ENCODE measurements at places on chromosomes 11 and 22. TPM values are rescaled to one million over a fixed set of nuclear protein-coding genes. Genes with fewer than 3 reads are reported as not detected.

DNA sequence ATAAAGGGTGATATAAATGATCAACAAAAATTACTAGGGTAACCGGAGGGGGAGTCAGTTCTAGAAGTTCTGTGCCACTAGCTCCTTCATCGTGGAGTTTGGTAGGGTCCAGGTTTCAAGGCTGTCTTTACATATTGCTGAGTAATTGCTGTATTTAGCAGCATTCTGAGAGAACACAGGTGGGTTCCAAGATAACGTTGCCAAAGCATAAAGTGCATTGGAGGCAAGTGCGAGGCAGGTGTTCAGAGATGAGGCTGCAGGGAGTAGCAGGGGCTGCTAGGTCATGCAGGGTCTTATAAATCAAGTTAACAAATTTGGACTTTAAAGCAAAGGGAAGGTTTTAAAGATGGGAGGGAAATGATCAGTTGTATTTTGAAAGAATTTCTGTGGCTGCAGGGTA is 17.8 kb downstream of the SGSM3 start:
- H3K36me3 ChIP-seq = no peaks in the 10 kb centered on the region
- DNase-seq = no peak
- no peaks in the 10 kb centered on the region for H3K27me3 ChIP-seq
- H3K27ac ChIP-seq = no peak overlapping the region

CRYBA4 gene
- total RNA-seq = not detected

OR4A16 gene
- not detected for total RNA-seq

- H3K36me3 ChIP-seq = peaks cover 32% of the 10 kb centered on the region
- no peak for DNase-seq
- H3K4me1 ChIP-seq = peaks cover 10% of the 10 kb centered on the region
- H3K27ac ChIP-seq = no peak overlapping the region
- no peaks in the 10 kb centered on the region for H3K27me3 ChIP-seq
Measured at GRCh38 chr11:36487619-36488018, 22.5 kb downstream of the TRAF6 start.

DNA sequence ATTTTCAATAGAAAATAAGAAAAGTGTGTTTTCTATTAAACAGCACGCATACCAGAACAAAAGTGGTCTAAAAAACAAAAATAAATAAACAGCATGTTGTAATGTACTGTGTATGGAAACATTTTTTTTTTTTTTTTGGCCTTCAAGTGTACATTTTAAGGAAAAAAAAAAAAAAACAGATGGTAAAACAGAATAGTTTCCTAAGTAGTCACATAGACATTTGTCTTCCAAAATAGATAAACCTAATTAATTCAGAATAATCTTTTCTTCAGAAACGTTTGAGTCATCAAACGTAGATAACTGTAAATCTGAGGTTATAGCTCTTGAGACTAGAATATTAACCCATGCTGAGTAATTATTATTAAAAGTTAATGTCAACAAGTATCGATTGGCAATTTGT is 396 bp upstream of the CFAP300 start:
- H3K36me3 ChIP-seq = no peaks in the 10 kb centered on the region
- DNase-seq = no peak
- peak overlapping the region; percentile 66 for H3K27ac ChIP-seq

BBOX1 gene
- 53.0 TPM for total RNA-seq

ADAMTS8 gene
- 1.5 TPM for total RNA-seq

CYTH4 gene
- total RNA-seq = 16.2 TPM

GRCh38 chr11:72629266-72629665 is 45.0 kb downstream of the PDE2A start:
- H3K4me1 ChIP-seq = peaks cover 30% of the 10 kb centered on the region
- no peaks in the 10 kb centered on the region for H3K27me3 ChIP-seq
- H3K27ac ChIP-seq = no peak overlapping the region
- no peaks in the 10 kb centered on the region for H3K36me3 ChIP-seq

IGF2 gene
- total RNA-seq = 56.5 TPM

C11orf87 gene
- total RNA-seq = not detected

GRCh38 chr11:28636566-28636965 is 528.4 kb downstream of the METTL15 start:
- no peaks in the 10 kb centered on the region for H3K27me3 ChIP-seq
- H3K27ac ChIP-seq = no peak overlapping the region
- no peak for DNase-seq
- no peaks in the 10 kb centered on the region for H3K4me1 ChIP-seq
- no peaks in the 10 kb centered on the region for H3K36me3 ChIP-seq

DNA sequence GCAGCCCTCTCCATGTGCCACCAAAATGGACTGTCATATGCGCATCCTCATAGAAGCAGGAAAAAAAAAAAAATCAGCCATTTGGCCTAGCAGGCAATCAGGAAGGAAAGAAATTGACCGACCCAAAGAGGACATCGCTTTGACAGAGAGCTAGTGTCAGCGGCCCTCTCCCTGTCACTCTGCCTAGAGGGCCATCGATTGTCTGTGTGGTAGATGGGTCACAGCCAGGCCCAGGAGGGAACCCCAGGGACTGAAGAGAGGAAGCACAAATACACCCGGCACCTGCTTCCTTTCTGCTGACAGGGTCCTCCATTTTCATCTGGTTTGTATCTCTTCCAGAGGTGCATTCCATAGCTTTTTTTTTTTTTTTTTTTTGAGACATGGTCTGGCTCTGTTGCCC is 21.8 kb downstream of the VPS37C start:
- H3K36me3 ChIP-seq = no peaks in the 10 kb centered on the region
- DNase-seq = no peak
- no peak overlapping the region for H3K4me3 ChIP-seq
- H3K27me3 ChIP-seq = no peaks in the 10 kb centered on the region
- no peak overlapping the region for H3K27ac ChIP-seq
- peaks cover 30% of the 10 kb centered on the region for H3K4me1 ChIP-seq

- H3K27me3 ChIP-seq = no peaks in the 10 kb centered on the region
- H3K36me3 ChIP-seq = no peaks in the 10 kb centered on the region
- peaks cover 41% of the 10 kb centered on the region for H3K4me1 ChIP-seq
- DNase-seq = peak; percentile 94
- H3K27ac ChIP-seq = peak within 1 kb of the TSS; percentile 96
Measured at GRCh38 chr11:3840870-3841425, at the start of gene RHOG. RHOG (minus strand) TSS chr11:3840959; CDS start chr11:3828138, 12,821 bp downstream.

DNA sequence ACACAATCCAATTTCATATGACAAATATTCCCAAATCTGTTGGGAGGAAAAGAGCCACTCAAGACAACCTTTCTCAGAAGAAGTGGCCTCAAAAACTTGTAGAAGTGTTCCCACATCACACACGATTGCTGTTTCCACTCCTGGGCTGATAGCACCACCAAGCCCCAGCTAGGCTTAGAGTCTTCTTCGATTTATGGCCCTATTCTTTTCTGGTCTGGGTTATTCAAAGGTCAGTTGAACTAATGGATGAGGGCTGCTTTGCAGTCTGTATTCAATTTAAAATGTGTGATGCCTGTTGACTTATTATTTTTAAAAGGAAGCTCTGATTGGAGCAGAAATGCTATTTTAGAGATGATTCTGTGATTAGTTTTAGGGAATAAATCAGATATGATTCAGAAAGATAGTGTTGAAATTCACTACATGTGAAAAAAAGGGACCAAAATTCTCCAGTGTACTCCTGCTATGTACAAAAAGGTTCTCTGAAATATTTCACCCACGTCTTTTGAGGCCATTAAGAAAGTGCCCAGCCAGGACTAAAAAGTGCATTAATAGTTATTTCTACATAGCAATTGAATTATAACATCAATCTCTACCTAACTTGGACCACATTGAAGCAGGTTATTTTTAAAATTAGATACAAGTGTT is 57.3 kb upstream of the SPON1 start:
- no peaks in the 10 kb centered on the region for H3K27me3 ChIP-seq
- H3K4me3 ChIP-seq = no peak overlapping the region
- no peak for DNase-seq
- H3K36me3 ChIP-seq = no peaks in the 10 kb centered on the region

ANO5 gene
- total RNA-seq = 1.2 TPM

DNA sequence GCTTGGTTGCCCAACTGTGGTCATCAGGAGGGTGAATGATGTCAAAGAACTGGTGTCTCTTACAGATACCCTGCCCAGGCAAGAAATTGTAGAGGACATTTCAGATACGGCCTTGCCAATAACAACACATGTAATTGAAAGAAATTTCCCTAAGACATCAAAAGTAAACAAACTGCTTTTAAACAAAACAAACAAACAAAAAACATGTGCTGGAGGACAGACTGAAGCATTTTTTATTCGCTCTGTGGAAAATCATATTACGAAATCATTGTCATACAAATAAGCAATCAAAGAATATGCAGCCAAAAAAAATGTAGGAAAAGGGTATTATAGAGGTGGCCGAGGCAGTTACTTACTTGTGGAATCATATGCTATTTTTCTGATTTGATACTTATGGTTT is 52.1 kb upstream of the MYEOV start:
- H3K27me3 ChIP-seq = no peaks in the 10 kb centered on the region
- no peaks in the 10 kb centered on the region for H3K36me3 ChIP-seq
- DNase-seq = no peak

DNA sequence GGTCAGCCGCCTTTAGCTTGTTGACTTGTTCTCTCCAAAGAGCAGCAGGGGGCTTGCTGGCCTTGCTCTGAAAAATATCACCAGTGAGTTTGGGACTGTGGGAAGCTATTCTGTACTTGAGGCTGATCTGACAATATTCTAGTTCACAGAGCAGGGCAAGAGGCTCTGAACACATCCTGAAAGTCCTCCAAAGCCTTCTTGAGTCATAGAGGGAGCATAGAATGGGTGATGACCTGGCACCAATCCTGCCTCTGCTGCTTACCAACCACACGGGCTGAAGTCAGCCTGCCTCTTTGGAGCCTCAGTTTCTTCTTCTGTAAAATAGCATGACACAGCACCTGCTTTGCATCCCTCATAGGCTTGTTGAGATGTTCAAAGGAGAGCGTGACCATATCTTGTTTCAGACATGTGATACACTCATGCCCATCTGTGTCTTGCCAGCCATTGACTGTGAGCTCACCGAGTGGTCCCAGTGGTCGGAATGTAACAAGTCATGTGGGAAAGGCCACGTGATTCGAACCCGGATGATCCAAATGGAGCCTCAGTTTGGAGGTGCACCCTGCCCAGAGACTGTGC is 96.6 kb downstream of the RRAS2 start:
- no peaks in the 10 kb centered on the region for H3K4me1 ChIP-seq
- no peak overlapping the region for H3K27ac ChIP-seq
- H3K36me3 ChIP-seq = no peaks in the 10 kb centered on the region
- no peak overlapping the region for H3K4me3 ChIP-seq
- DNase-seq = no peak

DNA sequence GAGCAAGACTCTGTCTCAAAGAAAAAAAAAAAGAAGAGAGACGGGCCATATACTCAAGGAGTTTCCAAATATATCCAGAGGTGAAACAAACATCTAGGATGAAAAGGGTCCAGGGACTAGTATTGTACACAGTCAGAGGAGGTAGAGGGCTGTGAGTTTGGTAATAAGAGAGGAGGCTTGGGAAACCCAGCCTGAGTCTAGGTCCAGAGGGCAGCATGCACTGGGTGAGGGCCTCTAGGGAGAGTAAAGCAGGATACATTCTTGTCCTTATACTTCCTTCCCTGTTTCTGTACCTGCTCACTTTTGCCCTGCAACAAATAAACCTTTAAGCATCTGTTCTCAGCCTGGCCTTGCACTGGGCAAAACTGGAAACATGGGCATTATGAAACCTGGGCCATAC is 31.5 kb downstream of the STIM1 start:
- H3K4me1 ChIP-seq = peaks cover 13% of the 10 kb centered on the region
- no peak overlapping the region for H3K4me3 ChIP-seq
- no peaks in the 10 kb centered on the region for H3K27me3 ChIP-seq
- H3K36me3 ChIP-seq = no peaks in the 10 kb centered on the region

GRCh38 chr22:24380220-24380904 is 47.0 kb upstream of the ADORA2A start:
- no peaks in the 10 kb centered on the region for H3K4me1 ChIP-seq
- H3K27ac ChIP-seq = no peak overlapping the region
- H3K27me3 ChIP-seq = no peaks in the 10 kb centered on the region
- DNase-seq = no peak

KRTAP5-11 gene
- total RNA-seq = not detected

GRCh38 chr11:36743039-36743438 is 145.0 kb upstream of the RAG2 start:
- no peak overlapping the region for H3K27ac ChIP-seq
- H3K27me3 ChIP-seq = no peaks in the 10 kb centered on the region
- no peak for DNase-seq
- no peaks in the 10 kb centered on the region for H3K4me1 ChIP-seq
- no peak overlapping the region for H3K4me3 ChIP-seq

SLC22A9 gene
- not detected for total RNA-seq

DNA sequence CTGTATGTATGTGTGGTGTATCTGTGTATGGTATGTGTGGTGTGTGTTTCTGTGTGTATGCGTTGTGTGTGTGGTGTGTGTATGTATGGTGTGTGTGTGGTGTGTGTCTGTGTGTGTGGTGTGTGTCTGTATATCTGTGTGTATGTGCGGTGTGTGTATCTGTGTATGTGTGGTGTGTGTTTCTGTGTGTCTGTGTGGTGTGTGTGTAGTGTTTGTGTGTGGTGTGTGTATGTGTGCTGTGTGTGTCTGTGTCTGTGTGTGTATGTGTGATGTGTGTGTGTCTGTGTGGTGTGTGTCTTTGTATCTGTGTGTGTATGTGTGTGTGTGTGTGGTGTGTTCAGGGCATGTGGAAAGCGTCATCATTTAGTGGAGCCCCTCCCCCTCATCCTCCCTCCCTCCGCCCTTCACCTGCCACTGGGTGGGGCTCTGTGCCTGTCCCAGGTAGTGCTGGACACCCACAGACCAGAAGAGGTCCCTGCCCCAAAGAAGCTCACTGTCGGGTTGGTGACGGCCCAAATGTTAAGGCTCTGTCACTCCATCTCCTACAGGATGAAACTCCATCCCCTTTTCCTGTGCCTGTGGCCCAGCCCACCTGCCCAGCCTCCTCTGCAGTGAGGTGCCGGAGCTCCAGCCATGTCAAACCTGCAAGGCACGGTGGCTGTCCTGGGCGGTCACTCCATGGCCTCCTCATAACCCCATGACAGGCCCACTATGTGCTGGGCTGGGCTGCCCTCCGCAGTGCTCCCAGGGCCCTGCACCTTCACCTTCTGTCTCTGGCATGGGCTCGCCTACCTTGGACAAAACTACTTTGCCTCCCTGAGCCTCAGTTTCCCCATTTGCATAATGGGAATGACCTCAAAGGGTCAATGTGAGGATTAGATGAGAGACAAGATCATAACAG is 23.4 kb upstream of the SHISAL1 start:
- no peak overlapping the region for H3K4me3 ChIP-seq
- H3K27ac ChIP-seq = no peak overlapping the region
- no peaks in the 10 kb centered on the region for H3K36me3 ChIP-seq
- no peaks in the 10 kb centered on the region for H3K27me3 ChIP-seq
- no peak for DNase-seq

DNA sequence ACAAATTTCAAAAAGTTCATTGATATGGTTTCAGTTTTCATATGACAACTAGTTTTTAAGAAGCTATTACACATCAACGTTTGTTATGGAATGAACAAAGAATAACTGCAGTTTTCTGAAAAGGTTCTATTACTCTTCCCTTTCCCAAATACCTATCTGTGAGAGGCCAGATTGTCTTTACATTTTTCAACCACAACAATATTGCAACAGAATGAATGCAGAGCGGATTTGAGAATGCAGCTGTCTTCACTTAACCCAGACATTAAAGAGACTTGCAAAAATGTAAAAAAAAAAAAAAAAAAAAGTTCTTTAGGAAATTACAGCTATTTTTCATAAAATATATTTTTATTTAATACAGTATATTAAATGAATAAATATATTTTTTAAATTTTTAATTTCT is 250.8 kb downstream of the DDX10 start:
- H3K27me3 ChIP-seq = no peaks in the 10 kb centered on the region
- H3K4me1 ChIP-seq = no peaks in the 10 kb centered on the region
- no peak overlapping the region for H3K4me3 ChIP-seq
- H3K36me3 ChIP-seq = no peaks in the 10 kb centered on the region
- no peak overlapping the region for H3K27ac ChIP-seq

RTN4R gene
- total RNA-seq = 4.2 TPM

MMP27 gene
- total RNA-seq = not detected

Measured in vagina (tissue), 2 donors.